ENCODE measurements at places on chromosomes 11 and 22. TPM values are rescaled to one million over a fixed set of nuclear protein-coding genes. Genes with fewer than 3 reads are reported as not detected.
A peak's percentile ranks its signal among the peaks of the same experiment; 100 is the strongest.

- no peaks in the 10 kb centered on the region for H3K36me3 ChIP-seq
- no peaks in the 10 kb centered on the region for H3K27me3 ChIP-seq
- H3K4me1 ChIP-seq, result no peaks in the 10 kb centered on the region
- H3K27ac ChIP-seq, result no peak within 1 kb of the TSS
These were observed at the start of gene CABP2 for GRCh38 chr11:67522844-67523555. TSS of gene CABP2 (minus strand) at chr11:67523446. CDS start at chr11:67523326, 120 bp downstream.

DNA sequence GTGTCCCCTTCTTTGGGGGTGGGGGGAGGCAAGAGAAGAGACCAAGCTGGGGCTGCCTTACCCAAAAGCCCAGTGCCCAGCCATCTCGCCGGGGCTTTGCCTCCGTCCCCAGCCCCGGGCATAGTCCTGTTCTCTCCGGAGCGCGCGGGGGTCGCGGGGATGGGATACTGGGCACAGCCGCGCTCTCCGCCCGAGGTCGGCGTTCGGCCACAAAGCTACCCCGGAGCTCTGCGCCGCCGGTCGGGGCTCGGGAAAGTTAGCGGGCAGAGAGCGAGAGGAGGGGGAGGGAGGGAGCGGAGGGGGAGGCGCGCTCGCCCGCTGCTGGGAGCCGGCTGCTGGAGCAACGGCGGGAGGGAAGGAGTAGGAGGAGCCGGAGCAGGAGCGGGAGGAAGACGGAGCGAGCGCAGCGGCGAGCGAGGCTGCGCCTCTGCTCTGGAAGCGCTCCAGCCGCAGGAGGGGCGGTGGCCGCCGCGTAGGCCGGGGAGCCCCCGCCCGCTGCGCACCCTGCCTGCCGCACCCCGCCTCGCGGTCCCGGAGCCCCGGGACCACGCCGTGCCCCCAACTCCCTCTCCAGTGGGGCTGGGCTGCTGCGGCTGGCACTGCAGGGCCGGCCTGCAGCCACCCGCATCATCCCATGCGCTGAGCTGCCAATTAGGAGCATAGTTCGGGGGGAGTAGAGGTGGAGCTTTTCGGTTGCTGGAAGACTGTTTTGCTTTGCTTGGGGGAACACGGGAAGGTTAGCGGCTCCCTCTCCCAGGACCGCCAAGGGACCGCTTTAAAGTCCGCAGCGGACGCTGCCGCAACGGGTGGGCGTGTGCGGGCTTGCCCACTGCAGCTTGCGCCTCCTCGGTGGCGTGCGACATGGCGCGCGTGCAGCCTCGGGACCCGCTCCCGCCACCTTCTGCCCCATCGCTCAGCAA, at the start of gene SCN4B:
TSS of gene SCN4B (minus strand) at position 272 of the 920 bp plus-strand sequence. CDS start at position 122, 150 bp downstream.
- H3K4me1 ChIP-seq, result peaks cover 24% of the 10 kb centered on the region
- DNase-seq, result peak; percentile 19
- H3K4me3 ChIP-seq, result peak within 1 kb of the TSS; percentile 22
- H3K36me3 ChIP-seq, result no peaks in the 10 kb centered on the region
- H3K27ac ChIP-seq, result no peak within 1 kb of the TSS

GRCh38 chr11:10058356-10058755, 235.7 kb downstream of the SBF2 start:
- no peak overlapping the region for H3K27ac ChIP-seq
- no peaks in the 10 kb centered on the region for H3K36me3 ChIP-seq
- no peaks in the 10 kb centered on the region for H3K27me3 ChIP-seq

DNA sequence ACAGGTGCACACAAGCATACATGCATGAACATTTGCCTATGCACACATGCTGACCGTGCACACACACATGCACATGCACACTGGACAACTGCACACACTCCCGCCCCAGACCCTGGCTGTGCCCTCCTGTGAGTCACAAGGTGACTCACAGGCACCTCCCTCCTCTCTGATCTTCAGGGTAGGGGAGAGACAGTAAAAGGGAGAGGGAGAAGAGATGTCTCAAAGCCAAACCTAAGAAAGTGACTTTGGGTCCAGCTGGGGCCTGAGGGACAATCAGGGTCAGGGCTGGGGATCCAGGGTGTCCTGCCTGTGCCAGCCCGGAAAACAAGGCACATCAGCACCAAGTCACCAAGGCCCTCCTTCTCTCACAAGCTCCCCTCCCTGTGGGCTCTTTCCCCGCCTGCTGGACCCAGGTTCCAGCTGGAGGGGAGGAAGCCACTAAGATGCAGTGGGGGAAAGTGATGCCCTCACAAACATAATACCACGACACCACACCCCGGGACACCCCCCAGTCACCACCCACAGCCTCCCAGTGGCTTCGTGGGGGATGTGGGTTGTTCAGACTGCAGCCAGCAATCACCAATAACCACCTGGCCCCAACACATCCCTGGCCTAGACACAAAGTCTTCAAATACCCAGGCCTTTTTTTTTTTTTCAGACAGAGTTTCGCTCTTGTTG, 39.3 kb downstream of the PDGFB start:
- no peaks in the 10 kb centered on the region for H3K27me3 ChIP-seq
- no peak overlapping the region for H3K4me3 ChIP-seq
- no peak overlapping the region for H3K27ac ChIP-seq
- DNase-seq, result peak; percentile 65
- H3K4me1 ChIP-seq, result peaks cover 26% of the 10 kb centered on the region

- DNase-seq, result no peak
- H3K4me3 ChIP-seq, result no peak overlapping the region
- H3K4me1 ChIP-seq, result peaks cover 24% of the 10 kb centered on the region
- H3K27ac ChIP-seq, result no peak overlapping the region
- no peaks in the 10 kb centered on the region for H3K27me3 ChIP-seq
- peaks cover 86% of the 10 kb centered on the region for H3K36me3 ChIP-seq
These were observed 6.6 kb downstream of the PITPNM1 start for GRCh38 chr11:67498544-67498972.

DNA sequence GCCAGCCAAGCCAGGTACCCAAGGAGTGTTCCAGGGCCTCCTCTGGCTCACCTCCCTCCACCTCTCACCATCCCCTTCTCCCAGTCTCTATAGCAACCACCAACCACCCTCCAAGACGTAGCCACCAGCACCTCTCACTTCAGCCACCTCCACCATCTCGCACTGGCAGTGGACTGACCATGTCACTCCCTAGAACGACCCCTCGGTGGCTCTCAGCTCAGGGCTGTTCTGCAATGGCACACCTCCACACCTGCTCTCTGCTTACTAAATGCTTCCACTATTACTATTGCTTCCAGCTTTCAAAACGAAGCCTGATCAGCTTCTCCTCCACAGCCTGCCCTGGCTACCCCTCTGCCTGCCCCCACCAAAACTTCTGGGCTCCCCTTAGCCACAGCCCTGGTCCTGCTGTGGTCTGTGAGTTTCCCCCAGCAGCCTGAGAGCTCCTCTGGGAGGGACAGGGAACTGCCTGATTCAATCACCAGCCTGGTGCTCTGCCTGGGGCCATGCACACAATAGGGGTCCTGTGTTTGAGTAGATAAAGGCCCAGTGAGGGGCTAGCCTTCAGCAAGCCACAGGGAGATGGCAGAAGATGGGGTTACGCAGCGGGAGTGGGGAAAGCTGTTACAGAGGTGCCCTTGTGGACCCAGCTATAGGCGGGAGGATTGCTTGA, 17.5 kb upstream of the CBX7 start:
- H3K4me3 ChIP-seq, result no peak overlapping the region
- H3K36me3 ChIP-seq, result no peaks in the 10 kb centered on the region
- H3K4me1 ChIP-seq, result peaks cover 47% of the 10 kb centered on the region
- H3K27me3 ChIP-seq, result no peaks in the 10 kb centered on the region

GRCh38 chr11:33062137-33062536, 22.8 kb downstream of the TCP11L1 start:
- H3K4me1 ChIP-seq, result peaks cover 19% of the 10 kb centered on the region
- H3K36me3 ChIP-seq, result peaks cover 41% of the 10 kb centered on the region
- DNase-seq, result no peak
- no peak overlapping the region for H3K4me3 ChIP-seq
- no peaks in the 10 kb centered on the region for H3K27me3 ChIP-seq

DNA sequence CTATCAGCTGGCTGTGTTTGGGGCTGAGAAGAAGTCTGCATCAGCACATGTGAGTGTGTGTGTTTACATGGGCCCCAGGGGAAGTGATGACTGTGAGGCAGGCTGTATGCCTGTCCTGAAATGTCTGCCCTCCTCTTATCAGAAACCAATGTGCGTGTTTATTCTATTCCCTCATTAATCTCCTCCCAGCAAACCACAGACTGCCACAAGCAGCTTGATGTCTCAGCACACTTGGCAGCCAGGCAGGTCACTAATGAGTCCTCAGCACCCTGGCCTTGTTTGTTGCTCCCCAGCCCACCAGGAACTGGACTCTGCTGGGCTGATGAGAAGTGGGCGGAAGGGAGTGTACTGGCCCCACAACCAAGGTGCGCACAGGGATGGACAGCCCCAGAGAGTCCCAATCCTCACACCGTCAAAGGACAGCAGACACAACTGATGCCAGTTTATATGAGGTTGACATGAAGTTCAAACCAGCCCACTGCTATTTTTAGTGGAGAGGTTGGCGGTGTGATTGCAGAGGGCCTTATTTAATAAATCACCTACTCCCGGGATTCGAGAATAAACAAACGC, 225.8 kb downstream of the ETS1 start:
- no peaks in the 10 kb centered on the region for H3K36me3 ChIP-seq
- no peak overlapping the region for H3K4me3 ChIP-seq
- H3K4me1 ChIP-seq, result peaks cover 7% of the 10 kb centered on the region
- H3K27me3 ChIP-seq, result no peaks in the 10 kb centered on the region
- no peak overlapping the region for H3K27ac ChIP-seq
- no peak for DNase-seq

GRCh38 chr22:24725736-24726135, 48.8 kb downstream of the PIWIL3 start:
- no peaks in the 10 kb centered on the region for H3K4me1 ChIP-seq
- peaks cover 3% of the 10 kb centered on the region for H3K27me3 ChIP-seq
- DNase-seq, result no peak

DNA sequence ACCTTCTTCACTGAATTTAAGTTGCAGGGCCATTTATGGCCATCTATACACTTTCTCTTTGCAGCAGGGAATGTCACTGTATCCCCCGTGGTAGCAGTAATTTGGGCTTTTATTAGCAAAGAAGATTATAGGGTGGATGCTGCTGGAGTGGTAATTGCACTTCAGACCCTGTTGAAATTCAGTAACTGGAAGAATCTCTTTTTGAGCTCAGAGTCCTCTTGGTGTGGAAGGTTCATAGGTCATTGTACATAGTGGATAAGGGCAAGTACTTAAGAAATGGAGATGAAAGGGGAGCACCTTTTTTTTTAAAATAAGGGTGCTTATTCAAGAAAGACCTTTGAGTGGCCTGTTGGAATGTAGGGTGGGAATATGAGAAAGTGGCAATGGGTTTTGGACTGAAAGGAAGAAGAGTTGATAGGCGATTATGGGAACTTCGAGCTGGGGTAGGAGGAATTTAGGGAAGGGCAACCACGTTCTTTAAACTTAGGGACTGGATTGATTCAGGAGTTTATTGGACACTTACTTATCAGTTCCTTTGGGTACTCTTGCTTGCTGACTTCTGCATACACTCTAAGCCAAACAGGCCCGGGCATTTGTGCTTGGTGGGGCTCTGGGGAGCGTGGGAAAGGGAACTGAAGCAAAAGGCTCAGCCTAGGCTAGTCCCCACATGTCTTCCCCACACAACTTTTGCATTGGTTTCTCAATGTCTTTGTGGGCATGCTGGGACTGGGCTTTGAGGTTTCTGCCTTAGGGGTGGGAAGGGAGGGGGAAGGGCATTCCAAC, 26.5 kb downstream of the CTNND1 start:
- no peaks in the 10 kb centered on the region for H3K36me3 ChIP-seq
- H3K4me3 ChIP-seq, result no peak overlapping the region
- no peak for DNase-seq
- H3K27me3 ChIP-seq, result no peaks in the 10 kb centered on the region

GRCh38 chr11:30457087-30457486, 129.1 kb downstream of the MPPED2 start:
- H3K27me3 ChIP-seq, result no peaks in the 10 kb centered on the region
- H3K36me3 ChIP-seq, result no peaks in the 10 kb centered on the region
- no peaks in the 10 kb centered on the region for H3K4me1 ChIP-seq
- no peak overlapping the region for H3K4me3 ChIP-seq
- DNase-seq, result no peak

GRCh38 chr11:123416566-123416965, 13.5 kb upstream of the GRAMD1B start:
- H3K27ac ChIP-seq, result no peak overlapping the region
- no peaks in the 10 kb centered on the region for H3K36me3 ChIP-seq
- no peak overlapping the region for H3K4me3 ChIP-seq
- H3K27me3 ChIP-seq, result no peaks in the 10 kb centered on the region
- DNase-seq, result no peak
- no peaks in the 10 kb centered on the region for H3K4me1 ChIP-seq

- no peak overlapping the region for H3K4me3 ChIP-seq
- no peaks in the 10 kb centered on the region for H3K27me3 ChIP-seq
- H3K36me3 ChIP-seq, result no peaks in the 10 kb centered on the region
- DNase-seq, result no peak
- no peaks in the 10 kb centered on the region for H3K4me1 ChIP-seq
- no peak overlapping the region for H3K27ac ChIP-seq
These were observed 209.1 kb downstream of the SNX19 start for GRCh38 chr11:130707217-130707616.

DNA sequence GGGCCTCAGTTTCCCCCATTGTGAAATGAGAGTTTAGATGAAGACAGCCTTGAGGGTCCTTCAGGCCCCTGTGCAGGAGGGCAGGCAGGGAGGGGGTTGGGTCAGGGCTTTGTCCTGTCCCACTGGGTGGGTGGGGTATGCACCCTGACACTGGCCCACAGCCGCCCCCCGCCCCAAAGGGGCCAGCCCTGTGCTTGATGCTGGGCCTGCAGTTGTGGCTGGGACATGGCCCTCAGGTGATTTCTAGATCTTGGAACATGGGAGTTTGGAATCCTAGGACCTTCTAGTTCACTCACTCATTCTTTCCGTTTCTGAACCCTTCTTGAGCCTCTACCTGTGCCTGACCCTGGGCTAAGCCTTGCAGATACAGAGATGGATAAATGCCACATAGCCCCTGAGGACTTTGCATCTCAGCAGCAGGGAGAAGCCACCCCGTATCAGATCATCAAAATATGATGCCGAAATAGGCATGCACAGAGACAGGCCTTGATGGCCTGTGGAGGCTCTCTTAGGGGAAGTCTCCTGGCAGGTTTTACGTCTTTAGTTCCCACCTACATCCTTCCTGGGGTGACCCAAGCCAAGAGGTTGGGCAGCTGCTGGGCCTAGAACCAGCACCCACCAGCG, 76.0 kb downstream of the FBLN1 start:
- DNase-seq, result no peak
- peaks cover 14% of the 10 kb centered on the region for H3K4me1 ChIP-seq
- no peak overlapping the region for H3K4me3 ChIP-seq
- H3K27ac ChIP-seq, result no peak overlapping the region
- H3K27me3 ChIP-seq, result no peaks in the 10 kb centered on the region
- H3K36me3 ChIP-seq, result no peaks in the 10 kb centered on the region

GAB4 gene
- not detected for total RNA-seq

CSF2RB gene
- total RNA-seq, result 1.5 TPM

OR51I1 gene
- total RNA-seq, result not detected

PIWIL4 gene
- 1.3 TPM for total RNA-seq

PGA5 gene
- not detected for total RNA-seq

NOX4 gene
- total RNA-seq, result not detected

MMP11 gene
- total RNA-seq, result 2.4 TPM
